NCI-H187 (cell line): ENCODE measurements at places on chromosomes 16 and 17.

GRCh38 chr17:79904865-79905264 is 65.6 kb upstream of the CBX4 start:
- DNase-seq, result no peak

GRCh38 chr17:8995711-8996110 is 25.6 kb upstream of the NTN1 start:
- DNase-seq, result no peak

GRCh38 chr16:19830902-19831560 is 53.6 kb downstream of the GPRC5B start:
- DNase-seq, result no peak

GRCh38 chr17:50607522-50608175 is 27.0 kb upstream of the ABCC3 start:
- no peak for DNase-seq
